ENCODE measurements at places on chromosomes 3 and 15.
A peak's percentile ranks its signal among the peaks of the same experiment; 100 is the strongest.

DNA sequence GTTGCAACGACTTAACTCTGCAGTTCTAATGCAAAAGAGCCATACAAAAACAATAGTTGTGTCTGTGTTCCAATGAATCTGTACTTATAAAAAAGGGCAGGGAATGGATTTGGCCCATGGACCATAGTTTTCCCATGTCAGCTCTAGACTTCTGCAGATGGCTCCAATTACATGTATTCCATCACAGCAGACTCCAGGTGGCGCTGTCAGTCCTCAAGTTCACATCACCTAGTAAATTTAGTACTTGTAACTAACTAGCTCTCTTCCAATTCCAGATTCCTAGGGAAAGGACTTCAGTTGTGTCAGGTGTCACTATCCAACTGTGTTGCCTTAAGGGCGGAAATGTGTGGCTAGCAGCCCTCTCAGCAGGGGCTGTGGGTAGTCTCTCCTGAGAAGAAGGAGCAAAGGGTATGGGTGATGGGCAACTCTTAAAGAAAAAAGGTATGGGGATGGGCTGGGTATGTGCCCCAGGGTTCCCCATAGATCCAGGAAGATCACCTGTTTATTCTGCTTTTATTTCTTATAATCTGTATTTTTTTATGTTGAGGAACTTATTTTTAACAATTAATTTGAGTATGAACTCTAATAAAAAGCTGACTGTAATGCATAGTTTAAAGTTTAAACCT, 36.2 kb downstream of the BBS4 start:
- DNase-seq = peak; percentile 63

DNA sequence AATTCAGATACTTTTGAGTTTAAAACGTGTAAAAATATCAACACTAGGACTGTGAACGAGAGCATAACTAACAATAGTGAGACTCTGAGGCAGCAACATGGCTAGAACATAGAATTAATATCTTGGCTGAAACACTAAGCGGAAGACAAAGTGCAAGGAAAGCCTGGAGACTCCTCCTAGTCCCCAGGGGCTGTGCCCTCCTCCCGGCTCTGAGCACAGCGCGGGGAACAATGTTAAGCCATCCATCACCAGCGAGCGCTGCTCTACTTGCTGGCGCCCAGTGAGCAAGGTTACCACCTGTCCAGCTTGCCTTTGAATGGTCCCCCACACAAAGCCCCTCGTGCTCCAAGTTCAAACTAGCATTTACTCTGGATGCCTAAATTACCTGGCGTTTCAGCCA, 436.9 kb downstream of the FOXP1 start:
- no peak for DNase-seq

- no peak for DNase-seq
These were observed 281.9 kb downstream of the TLE3 start for GRCh38 chr15:69815793-69816192.

- no peak for DNase-seq
These were observed 29.2 kb downstream of the HACL1 start for GRCh38 chr3:15572138-15572537.

GRCh38 chr15:67593562-67593961, 51.1 kb downstream of the MAP2K5 start:
- DNase-seq = no peak

DNA sequence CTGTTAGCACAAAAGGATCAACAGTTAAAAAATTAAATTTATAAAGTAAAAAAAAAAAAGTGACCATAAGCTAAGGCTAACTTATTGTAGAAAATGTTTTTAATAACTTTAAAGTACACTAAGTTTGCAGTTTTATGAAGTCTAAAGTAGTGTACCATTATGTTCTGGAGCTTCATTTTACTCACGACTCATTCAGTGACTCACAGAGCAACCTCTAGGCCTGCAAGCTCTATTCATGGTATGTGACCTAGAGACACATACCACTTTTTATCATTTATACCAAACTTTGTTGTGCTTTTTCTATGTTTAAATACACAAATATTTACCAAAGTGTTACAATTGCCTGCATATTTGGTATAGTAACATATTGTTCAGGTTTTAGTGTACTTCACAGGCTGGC, 1552.3 kb downstream of the OTOL1 start:
- DNase-seq = no peak

- DNase-seq = no peak
These were observed 351.2 kb upstream of the NR2F2 start for GRCh38 chr15:95979286-95979685.

GRCh38 chr3:29370476-29371420, 89.9 kb downstream of the RBMS3 start:
- no peak for DNase-seq

DNA sequence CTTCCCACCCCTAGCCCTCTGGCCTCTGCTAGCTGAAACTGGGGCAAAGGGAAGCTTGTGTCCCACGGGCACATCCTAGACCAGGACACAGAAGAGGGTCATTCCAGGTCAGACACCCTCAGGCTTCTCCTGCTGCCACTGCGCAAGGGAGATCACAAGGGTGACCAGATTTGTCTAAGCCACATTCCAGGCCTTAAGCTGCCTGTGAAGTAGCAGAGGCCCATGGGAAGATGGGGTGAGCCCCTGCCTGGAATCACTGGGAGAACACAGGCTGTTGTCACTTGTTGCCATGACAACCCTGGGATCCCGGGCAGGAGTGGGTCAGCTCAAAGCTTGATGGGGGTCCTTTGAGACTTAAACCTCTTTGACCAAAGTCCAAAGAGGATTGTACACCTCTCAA, 10.8 kb downstream of the STRA6 start:
- DNase-seq = no peak

DNA sequence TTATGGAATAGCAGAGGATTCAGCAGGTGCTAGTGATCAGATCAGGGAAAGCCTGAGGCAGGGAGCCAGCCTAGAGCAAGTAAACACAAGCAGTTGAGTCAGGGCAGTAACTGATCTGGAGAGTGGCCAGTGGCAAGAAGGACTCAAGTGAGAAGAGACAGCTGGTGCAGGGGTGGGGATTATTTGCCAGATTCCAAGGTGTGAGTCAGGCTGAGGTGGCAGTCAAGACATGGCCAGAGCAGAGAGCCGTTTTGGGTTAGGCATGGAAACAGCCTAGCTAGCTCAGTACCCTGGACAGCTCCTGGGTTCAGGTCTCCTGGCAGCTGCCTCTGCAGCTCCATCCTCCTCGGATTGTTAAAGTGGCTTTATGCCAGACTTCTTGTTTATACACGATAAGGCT, 281.9 kb upstream of the ONECUT1 start:
- DNase-seq = peak; percentile 1

GRCh38 chr15:34584330-34584668, 848 bp upstream of the GOLGA8B start:
- no peak for DNase-seq

DNA sequence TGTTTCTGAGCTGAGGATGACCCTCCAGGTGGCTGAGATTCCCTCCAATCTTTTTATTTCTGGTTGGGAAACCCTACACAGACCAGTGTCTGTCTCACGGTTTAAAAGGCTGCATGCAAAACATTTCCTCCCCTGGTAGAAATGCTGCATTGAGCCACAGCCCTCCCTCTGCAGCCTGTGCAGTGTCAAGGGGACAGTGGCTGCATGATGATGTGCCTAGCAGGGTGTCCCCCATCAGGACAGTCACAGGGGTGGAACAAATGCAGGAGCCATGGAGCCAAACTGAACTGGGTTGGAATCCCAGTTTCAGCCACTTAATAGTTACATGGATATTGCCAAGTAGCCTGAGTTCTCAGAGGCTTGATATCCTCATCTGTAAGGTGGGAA, 147.9 kb upstream of the CTDSPL start:
- no peak for DNase-seq

DNA sequence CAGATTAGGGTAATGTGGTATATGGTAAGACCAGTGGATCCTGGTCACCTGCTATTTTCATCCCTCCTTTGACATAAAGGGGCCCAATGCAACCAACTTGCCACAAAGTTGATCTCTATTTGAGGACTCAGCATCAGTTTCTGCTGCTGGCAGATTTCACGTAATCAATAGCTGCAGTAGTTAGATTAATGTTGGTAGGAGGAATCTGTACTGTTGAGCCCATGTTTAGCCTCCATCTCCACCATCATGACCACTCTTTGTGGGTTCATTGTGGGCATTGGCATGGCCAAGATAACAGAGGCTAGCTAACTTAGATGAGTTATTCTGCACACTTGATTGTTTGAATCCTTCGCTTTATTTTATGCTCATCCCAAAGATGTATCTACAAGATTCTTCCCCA, 29.9 kb downstream of the CGGBP1 start:
- DNase-seq = no peak

GRCh38 chr3:45958321-45958791, 15.1 kb downstream of the CXCR6 start:
- DNase-seq = no peak

DNA sequence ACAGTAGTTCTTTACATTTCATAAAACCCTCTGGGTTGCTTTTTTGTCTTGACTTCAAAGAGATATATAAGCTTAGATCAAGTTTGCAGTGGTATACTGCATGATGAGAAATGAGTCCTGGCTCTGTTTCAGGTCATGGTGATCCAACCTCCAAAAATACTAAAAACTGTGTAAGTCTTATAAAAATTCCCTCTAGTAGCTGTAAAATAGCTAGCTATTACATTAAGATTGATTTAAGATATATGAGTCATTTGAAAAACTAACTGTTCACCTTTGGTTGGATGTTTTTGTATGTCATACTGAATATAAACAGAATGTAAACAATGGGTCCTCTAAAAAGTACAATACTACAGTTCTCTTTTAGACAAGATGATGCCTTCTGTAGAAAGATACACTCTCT, 879.2 kb downstream of the ROBO1 start:
- DNase-seq = no peak

GRCh38 chr15:31328428-31328968, 1.9 kb downstream of the KLF13 start:
- DNase-seq = peak; percentile 83

DNA sequence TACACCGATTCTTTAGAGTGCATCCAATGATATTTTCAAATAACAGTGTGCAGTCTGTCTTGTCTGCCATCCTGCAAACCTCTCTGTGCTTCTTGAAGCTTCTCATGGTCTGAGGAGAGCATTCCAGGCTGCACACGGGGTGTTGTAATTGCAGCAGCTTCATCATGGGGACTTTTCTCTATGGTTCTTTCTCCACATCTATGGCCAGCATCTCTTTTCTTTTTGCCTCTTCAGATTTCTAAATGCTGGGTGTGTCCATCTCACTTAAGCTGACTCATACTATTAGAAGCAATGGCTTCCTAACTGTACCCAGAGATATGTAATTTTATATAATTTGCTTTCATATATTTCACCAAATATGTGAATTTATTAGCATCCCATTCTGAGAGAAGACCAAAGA, 63.8 kb upstream of the EPHB3 start:
- DNase-seq = no peak

- no peak for DNase-seq
These were observed 43.5 kb downstream of the EPHB1 start for GRCh38 chr3:134838599-134838998.

DNA sequence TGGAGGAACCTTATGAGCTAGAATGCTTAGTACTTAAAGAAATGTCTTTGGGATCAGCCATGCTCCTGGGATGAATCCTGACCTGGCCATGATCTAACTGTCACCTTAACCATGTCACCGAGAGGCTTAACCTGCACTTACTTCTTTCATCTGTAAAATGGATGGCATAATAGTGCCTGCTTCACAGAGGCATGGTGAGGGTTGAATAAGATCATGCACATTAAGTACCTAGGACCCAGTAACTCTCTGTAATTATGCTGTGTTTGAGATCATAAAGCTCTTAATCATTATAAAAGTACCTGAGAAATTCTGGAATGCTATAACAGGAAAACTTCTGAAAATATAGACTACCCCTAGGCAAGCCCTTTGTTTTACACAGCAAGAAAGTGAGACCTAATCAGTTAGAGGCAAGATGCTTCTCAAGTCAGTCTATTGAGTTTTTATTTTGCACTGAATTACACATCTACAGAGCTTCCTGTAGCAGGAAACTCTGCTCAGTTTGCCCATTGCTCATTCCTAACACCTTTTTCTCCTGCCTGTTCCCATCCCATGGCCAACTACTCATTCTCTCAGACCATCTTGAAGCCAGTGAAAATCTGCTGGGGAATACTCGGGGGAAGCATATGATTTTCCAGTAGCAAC, 1015.5 kb upstream of the CFAP20DC start:
- DNase-seq = no peak

DNA sequence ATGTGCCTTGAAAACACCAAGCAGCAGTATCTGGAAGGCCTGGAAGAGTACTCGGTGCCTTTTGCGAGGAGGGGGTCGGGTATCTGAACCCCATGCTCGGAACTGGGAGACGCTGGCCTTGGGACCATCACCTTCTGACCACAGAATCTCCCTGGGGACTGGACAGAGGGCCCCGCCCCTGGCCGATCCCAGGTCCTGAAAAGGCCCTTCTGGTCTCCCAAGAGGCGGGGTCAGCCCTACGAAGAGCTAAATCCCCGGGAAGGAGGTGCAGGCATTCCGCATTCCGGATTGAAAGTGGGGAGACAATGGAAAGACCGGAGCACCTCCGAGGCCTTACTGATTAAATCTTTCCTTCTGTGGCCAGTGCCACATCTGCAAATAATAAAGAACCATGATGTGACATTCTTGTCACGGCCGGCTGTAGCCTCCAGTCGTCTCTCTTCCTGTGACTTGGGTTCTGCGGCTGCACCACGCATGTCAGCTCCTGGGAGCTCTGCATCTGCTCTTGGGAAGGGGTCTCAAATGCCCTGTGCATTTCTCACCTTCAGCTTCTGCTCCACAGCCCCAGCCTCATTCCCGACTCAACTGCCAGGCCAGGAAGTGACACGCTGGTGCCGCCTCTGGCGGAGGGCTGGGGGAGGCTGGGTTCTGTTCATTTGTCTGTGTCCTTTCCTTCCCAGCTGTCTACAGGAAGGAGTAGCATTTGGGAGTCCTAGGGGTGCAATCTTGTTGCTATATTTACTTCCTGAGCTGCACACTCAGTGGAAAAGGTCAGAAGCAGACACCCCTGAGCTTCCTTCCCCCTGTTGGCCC, 173.5 kb downstream of the KLF13 start:
- DNase-seq = no peak

DNA sequence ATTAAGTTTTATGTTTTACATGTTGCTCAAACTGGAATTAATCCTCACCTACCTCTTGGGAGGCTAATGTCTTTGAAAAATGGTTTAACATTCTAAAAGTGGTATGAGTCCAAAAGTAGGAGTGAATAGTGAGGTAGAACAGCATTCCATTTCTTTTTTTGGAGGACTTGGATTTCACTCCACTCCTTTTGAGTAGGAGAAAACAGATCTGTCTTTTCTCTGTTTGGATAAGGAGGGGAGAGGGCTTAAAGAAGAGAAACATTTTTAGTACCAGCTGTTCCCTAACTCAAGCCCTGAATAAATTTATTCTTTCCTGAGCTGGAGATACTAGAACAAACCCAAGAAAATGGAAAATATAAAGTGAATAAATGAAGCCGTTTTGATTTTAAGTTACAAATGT, 687.9 kb downstream of the MECOM start:
- no peak for DNase-seq

GRCh38 chr3:18122264-18122663, 302.9 kb downstream of the SATB1 start:
- no peak for DNase-seq

- peak; percentile 59 for DNase-seq
These were observed at the start of gene SHISA5 for GRCh38 chr3:48504051-48504946. Gene SHISA5, minus strand, starts transcription at chr3:48504174. Its CDS starts 80 bp downstream, at chr3:48504094.
